ENCODE measurements at places on chromosomes 2 and 18. TPM values are rescaled to one million over a fixed set of nuclear protein-coding genes. Genes with fewer than 3 reads are reported as not detected.

DNA sequence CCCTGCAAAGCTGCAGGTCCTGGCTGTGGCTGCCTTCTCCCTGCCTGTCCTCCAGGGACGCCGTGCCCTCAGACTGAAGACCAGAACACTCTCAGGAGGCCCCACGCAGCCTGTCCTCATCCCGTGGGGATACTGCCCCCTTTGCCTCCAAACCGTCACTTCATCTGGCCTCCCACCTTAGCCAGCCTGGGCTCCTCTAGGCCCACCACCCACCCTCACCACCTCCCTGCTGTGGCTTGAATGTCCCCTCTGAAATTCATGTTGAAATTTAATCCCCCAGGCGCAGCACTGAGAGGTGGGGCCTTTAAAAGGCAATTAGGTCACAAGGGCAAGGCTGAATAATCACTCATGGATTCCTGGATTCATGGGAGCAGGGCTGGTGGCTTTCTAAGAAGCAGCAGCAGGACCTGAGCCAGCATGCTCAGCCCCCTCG lies 198.2 kb downstream of the SEPTIN10 start:
- DNase-seq: no peak

Gene FHL2
- polyA plus RNA-seq: 28.2 TPM

Gene SLC5A6
- polyA plus RNA-seq: 48.8 TPM

- DNase-seq: no peak
These were observed 26.6 kb downstream of the CROCC2 start for GRCh38 chr2:240932724-240933047.

GRCh38 chr2:165586019-165586418 lies 116.5 kb downstream of the CSRNP3 start:
- DNase-seq: no peak

DNA sequence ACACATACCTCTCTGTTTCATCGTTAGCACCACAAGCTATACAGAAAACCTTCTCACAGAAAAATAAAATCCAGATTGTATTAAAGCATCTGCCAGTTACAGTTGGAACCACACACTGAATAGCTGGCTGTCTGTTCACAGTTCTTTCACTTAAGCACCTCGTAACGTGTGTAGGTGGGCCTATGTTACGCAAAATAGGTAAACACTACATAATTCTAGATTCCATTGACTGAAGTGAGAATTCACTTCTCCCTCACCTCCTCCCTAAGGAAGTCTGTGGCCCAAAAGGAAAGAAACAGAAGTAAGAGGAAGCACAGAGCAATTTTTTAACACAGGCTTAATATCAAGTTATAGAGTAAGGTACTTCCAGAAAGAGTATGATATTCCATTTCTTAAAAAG lies 24.9 kb downstream of the PELI1 start:
- DNase-seq: no peak

- DNase-seq: no peak
These were observed 352.7 kb downstream of the CDH2 start for GRCh38 chr18:27824275-27824674.

Gene GRB14
- 44.8 TPM for polyA plus RNA-seq

DNA sequence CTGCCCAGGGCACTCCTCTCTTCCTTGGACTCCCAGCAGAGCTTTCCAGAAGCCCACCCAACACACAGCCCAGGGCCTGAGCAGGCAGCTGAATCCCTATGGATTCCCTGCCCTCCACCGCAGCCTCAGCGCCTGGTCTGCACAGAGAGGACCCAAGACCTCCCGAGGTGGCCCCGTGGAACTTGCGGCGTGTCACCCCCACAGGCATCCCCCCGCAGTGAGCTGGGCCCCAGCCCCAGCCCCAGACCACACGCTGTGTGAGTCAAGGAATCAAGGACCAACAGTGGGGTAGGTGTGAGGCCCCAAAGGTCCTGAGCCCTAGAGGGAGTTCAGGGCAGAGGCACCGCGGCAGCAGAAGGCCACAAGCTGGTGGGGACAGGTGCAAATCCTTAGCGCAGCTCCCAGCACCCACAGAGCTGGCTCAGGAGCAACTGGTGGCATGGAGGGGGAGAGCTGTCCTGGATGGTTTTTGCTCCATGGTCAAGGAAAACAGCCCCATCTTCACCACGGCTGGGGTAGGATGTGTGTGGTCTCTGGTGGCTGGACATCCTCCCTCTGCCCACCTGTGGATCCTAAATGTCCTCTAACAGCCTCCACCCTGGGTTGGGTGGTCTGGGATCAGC lies 8.5 kb downstream of the HS6ST1 start:
- DNase-seq: no peak

- no peak for DNase-seq
These were observed 84.1 kb downstream of the CDK15 start for GRCh38 chr2:201890453-201890852.

Gene TLX2
- 0.13 TPM for polyA plus RNA-seq

Gene SOX11
- 18.4 TPM for polyA plus RNA-seq

GRCh38 chr2:68878071-68878711 lies 7.0 kb upstream of the BMP10 start:
- no peak for DNase-seq

Gene GRHL1
- polyA plus RNA-seq: 5.1 TPM

DNA sequence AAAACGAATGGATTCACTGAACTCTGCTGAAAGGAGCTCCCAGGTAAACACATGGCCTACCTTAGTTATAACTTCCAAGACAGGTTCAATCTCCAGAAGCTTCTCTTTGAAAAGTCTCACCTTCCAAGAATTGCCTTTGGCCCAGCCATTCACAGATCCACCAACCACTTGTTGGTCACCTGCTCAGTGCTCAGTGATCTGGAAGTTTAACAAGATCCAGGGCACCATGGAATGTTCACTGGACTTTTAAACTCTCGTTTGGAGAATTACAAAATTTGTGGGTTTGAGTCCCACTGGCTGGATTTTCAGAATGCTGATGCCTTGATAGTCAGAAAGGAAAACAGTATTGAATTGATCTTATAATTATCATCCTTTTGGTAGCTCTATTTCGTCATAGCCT lies 9.4 kb downstream of the GPR39 start:
- DNase-seq: no peak

DNA sequence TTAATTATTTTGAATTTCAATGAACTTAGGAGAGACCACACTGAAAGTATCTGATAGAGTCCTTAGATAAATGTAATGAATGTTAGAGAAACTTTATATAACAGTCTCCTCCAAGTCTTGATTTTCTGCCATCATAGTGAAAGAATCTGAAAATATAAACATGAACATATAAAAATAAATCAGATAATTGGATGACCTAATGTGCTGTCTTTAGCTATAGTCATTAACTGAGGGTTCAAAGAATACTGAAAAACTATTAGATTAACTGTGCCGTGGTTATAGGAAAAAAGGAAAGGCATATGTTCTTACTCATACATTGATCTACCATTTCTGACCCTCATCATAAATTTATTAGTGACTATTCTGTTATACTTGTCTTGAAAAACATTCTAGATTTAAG lies 47.0 kb upstream of the SPAG16 start:
- no peak for DNase-seq

- no peak for DNase-seq
These were observed 22.2 kb downstream of the XRCC5 start for GRCh38 chr2:216131175-216131926.

GRCh38 chr2:27735263-27735904 lies 36.1 kb upstream of the MRPL33 start:
- peak; percentile 76 for DNase-seq

GRCh38 chr2:6885968-6886367 lies 8.4 kb downstream of the RSAD2 start:
- no peak for DNase-seq

DNA sequence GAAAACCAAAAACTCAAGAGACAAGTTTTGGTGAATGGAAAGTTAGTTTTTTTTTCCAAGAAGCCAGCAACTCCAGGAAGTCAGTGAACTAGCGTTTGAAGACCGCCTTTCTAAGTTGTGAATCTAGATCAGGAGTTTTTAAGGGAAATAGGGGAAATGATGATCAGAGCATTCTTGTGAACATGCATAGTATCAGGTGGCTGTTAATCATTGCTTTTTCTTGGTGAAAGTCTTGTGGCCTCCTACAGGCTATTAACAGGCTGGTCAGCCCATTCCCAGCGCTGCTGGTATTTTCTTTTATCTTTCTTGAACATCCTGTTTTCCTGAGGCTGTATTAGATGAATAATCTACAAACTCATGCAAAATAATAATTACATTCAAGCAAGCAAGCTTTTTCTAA lies 155.8 kb downstream of the PTPRM start:
- no peak for DNase-seq

Data from renal pelvis (tissue), 12 donors.